ENCODE measurements at places on chromosomes 2 and 18.

- no peak for DNase-seq
Measured at GRCh38 chr2:196160101-196160500, 11.3 kb downstream of the STK17B start.

- DNase-seq, result no peak
Measured at GRCh38 chr18:57443702-57444101, 8.5 kb downstream of the ONECUT2 start.

DNA sequence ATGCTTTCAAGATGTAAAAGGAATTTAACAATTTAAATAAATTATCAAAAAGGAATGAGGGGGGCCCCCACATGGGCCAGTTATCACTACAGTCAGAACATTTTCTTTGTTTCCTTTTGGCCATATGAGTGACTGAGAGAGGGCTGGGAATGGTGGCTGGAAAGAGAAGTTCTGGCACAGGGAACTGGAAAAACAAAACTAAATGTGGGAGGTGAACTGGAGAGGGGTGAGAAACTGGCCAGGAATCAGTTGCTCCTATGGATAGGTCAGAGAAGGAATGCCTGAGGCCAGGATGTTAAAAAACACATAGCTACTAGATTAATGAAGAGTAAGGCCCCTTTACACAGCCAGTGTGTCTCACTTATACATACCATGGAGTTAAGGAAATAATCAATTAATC is 121.0 kb downstream of the RBMS1 start:
- DNase-seq, result no peak

DNA sequence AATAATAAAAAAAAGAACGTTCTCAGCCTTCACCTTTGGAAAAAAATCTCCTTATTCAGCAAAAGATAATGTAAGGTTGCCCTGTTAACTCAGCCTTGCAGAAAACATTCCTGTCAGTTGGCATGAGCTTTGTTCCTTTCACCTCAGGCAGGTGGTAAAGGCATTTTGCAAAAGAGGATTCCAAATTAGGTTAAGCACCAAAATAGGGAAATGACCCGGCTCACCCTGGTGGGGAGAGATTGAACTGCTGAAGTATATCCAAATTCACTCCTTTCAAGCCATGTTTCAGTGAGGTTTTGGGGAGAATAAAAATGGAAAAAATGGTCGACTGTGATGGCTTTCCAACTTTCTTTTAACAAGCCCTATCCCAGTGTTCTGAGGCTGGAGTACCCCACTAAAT is 1988.8 kb upstream of the PIK3C3 start:
- no peak for DNase-seq

GRCh38 chr2:96265840-96266679 is at the start of the genes CIAO1 and TMEM127:
CIAO1 (plus strand) TSS chr2:96266225; CDS start chr2:96266351, 126 bp downstream.
TMEM127 (minus strand) TSS chr2:96265997; CDS start chr2:96265381, 616 bp downstream.
- peak; percentile 97 for DNase-seq

- DNase-seq, result no peak
Measured at GRCh38 chr2:69111076-69111475, 98.1 kb downstream of the ANTXR1 start.

DNA sequence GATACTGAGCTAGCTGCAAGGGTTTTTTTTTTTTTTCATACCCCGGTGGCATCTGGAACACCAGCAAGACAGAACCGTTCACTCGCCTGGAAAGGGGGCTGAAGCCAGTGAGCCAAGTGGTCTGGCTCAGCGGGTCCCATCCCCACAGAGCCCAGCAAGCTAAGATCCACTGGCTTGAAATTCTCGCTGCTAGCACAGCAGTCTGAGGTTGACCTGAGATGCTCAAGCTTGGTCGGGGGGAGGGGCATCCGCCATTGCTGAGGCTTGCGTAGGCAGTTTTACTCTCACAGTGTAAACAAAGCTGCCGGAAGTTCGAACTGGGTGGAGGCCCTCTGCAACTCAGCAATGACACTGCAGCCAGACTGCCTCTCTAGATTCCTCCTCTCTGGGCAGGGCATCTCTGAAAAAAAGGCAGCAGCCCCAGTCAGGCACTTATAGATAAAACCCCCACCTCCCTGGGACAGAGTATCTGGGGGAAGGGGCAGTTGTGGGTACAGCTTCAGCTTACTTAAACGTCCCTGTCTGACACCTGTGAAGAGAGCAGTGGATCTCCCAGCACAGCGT is 5.1 kb upstream of the MIB1 start:
- no peak for DNase-seq

DNA sequence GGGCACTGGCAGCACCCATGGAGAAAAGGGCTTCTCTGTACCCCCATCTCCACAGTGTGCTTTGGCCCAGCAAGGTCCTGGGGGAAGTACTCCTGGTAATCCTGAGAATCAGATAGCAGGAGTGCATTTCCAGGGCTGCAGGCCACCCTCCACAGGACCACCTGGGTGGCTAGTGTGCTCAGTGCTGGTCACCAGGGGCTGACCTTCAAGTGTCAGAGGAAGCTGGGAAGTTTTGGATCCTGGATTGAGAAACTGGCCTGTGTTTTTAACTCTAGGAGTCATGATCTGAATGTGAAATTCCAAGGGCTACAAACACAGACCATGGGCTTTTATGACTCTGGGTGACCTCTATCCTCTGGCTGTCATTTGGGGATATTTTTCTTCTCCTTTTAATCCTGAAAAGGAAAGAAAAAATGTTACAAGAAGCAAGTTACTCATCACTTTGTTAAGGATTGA is 9.3 kb downstream of the RHOB start:
- DNase-seq, result no peak

DNA sequence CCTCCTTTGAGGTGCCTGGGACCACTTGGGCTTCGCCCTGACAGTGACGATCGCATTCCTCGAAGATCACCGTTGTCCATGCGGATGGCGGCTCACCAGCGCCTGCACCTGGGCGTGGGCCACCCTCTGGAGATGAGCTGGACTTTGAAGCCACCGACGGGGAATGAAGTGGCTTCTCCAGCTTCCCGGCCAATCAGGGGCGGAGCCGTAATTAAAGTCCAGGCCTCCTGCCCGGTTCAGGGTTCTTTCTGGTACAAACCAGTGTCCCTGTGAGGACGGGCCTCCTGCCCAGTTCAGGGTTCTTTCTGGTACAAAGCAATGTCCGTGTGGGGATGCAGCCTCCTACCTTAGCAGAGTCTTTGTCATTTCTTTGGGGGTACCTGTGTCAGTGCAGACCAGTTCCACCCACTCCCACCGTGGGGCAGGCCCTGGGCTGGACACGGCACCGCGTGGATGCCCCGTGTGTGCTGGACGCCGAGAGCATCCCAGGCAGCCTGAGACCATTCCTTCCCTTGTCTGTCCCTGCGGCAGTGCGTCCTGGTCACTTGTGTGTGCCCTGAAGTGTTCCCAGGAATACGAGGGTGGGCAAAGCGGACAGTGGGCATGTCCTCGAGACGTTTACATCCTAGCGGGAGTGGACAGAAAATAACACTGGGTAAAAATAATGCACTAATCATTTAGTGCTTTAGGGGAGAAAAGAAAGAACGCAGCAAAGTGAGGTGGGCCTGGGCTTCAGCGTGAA is 55.0 kb downstream of the KCNG2 start:
- no peak for DNase-seq

- DNase-seq, result peak; percentile 58
Measured at GRCh38 chr2:43224131-43224570, 2.3 kb downstream of the ZFP36L2 start.

- DNase-seq, result no peak
Measured at GRCh38 chr2:183666031-183666430, 541.8 kb downstream of the NUP35 start.

- no peak for DNase-seq
Measured at GRCh38 chr2:235911633-235912233, 256.5 kb downstream of the GBX2 start.

- no peak for DNase-seq
Measured at GRCh38 chr2:104880076-104880475, 26.2 kb downstream of the POU3F3 start.
